T-cell (primary cell): ENCODE measurements at places on chromosomes 12 and 14.

DNA sequence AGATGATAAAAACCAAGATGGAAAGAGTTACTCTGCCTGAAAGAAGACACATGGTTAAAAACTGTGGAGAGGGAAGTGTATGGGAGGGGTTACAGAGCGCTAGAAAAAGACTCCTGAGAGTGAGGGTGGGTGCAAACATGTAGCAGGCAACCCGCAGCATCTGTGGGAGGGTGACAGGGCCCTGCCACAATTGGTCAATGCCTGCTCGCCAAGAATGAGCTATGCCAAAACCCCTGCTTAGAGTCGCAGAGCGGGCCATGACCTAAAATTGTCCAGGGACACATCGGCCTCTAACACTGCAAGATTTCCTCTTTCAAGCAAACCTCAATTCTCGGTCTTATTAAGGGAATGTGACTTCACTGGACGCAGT, 700 bp downstream of the PRKAG1 start:
- no peak for DNase-seq

DNA sequence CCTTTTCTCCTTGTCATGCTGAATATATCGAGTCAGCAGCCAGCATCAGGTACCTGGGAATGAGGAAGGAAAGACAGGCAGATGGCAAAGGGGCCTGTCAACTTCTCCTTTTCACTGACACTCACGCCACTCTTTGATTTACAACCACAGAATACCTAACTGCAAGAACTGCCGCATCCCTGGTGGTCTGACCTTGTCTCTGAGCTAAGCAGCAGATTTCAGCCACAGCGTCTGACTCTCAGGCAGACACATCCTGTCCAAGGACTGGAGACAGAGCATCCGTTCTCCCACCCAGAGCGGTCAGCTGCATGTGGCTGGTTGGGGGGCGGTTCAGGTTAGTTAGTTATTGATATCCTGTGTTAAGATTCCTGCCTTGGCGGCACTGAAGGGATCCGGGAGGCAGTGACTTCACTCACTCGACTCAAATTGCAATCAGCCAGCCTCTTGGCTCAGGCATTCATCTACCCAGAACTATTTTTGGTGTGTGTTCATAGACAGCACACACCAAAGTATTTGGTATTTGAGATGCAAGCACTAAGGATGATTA, 11.2 kb upstream of the MAP1LC3B2 start:
- DNase-seq: no peak

- no peak for DNase-seq
These were observed 19.8 kb downstream of the ALDH6A1 start for GRCh38 chr14:74064426-74064825.

- DNase-seq: no peak
These were observed 18.5 kb downstream of the DICER1 start for GRCh38 chr14:95138876-95139275.

- no peak for DNase-seq
These were observed 1516.5 kb upstream of the FLRT2 start for GRCh38 chr14:84013424-84013823.

DNA sequence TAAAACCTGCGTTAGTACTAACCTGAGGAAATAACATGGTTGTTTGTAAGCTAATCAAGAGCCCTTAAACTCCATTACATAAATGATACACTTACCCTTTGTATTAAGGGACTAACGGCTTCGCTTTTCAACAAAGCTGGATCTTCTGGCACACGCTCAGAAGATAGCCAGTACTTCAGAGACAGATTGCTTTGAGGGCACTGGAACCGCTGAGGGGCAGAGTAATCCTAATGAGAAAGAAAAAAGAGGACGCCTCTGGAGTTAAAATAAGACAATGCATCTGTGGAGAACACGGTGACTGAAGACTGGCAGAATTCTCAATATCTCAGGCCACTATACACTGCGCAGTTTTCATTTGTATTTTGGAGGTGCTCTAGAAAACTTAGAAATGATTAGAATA, 1.5 kb upstream of the KTN1 start:
- DNase-seq: no peak

DNA sequence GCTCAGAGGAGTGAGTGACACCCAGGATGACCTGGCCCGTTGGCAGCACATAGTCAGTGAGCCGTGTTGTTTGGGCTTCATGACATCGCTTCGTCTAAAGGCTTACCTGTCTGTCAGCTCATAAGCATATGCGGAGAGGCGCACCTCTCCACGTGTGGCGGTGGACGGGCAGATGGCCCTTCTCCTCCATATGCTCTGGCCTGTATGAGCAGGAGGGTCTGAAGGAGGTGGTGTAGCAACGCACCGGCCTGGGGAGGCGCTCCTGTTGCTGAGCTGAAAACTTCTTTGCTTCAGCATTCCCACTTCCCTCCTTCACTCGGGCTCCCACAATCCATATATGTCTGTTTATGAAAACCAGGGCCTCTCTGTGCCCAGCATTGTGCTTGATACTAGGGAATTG, 186.1 kb downstream of the TSPAN9 start:
- no peak for DNase-seq

GRCh38 chr14:105165761-105166485, 2.7 kb downstream of the JAG2 start:
- no peak for DNase-seq

DNA sequence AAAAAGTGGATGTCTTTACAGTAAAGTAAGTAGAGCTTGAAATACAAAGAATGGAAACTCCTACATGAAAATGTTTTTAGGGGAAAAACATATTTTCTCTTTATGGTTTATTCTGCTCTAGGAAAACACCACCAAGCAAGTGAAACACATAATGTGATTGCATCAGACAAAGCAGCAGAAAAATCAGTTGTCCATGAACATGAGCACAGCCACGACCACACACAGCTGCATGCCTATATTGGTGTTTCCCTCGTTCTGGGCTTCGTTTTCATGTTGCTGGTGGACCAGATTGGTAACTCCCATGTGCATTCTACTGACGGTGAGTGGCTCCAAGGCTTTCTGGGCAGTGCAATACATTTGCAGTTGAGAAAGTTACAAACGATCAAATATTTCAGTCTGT, 42.6 kb upstream of the PLEKHD1 start:
- no peak for DNase-seq

- no peak for DNase-seq
These were observed 128.1 kb downstream of the PRKD1 start for GRCh38 chr14:29799464-29800095.

- DNase-seq: no peak
These were observed 214.4 kb upstream of the DIO2 start for GRCh38 chr14:80425686-80426085.

- peak; percentile 54 for DNase-seq
These were observed 4.4 kb downstream of the KRT86 start for GRCh38 chr12:52278575-52279421.

- peak; percentile 2 for DNase-seq
These were observed at the start of gene MSRB3 for GRCh38 chr12:65278576-65279368. Gene MSRB3 (plus strand): TSS chr12:65278683. CDS start chr12:65308580, 29,897 bp downstream.

DNA sequence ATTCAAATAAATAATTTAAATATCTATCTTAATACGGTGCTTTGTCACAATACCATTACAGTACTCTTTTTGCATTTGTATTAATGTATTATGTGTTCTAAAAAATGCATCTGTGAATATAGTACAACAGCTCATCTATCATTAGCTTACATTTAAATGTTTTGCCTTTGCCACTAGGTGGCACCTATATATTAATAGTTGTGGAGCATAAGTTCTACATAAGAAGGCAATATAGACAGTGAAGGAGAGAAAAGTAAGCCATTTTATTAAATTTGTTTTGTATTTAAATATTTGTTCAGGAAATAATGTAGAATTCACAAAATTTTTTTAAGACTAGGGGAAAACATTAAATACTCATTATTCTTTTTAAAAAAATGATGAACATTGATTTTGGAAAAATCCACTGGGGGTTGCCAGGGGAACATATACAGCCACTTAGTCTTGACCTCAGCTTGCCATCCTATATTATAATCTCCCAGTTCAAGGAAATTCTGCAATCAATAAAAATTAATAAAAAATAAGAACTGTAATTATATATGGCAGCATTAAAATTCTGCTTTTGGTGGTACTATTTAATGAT, 9.8 kb downstream of the CCER1 start:
- DNase-seq: no peak

- no peak for DNase-seq
These were observed 34.4 kb upstream of the DLK1 start for GRCh38 chr14:100692256-100692655.

DNA sequence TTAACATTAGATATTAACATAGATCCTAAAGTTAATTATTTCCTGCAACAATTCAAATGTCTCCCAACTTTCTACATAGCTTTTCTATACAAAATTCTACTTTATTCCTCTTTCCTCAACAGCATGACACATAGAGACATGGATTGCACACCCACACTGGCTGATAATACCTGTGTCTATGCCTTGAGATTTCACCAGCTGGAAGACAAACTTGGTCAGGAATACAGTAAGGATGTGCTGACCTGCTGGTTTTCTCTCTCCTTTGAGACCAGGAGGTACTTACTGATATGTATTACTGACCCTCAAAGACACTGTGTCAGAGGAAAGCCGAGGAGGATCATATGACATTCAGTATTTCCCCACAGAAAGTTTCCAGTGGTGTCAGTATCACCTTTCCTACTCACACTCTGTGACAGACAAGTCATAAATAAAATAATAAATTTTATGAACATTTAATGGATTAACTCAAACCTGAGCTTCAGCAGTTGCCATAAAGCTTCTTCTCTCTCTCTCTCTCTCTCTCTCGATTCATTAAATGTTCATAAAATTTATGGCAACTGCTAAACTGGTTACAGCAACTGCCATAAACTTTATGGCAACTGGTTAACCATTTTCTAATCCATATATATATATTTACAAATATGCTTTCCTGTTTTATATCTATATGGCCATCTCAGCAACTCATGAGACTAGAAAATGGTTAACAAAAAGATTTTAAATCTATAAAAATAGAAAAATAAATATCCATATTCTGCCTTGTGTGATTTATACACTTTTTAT, 22.7 kb downstream of the EIF2S3B start:
- no peak for DNase-seq

DNA sequence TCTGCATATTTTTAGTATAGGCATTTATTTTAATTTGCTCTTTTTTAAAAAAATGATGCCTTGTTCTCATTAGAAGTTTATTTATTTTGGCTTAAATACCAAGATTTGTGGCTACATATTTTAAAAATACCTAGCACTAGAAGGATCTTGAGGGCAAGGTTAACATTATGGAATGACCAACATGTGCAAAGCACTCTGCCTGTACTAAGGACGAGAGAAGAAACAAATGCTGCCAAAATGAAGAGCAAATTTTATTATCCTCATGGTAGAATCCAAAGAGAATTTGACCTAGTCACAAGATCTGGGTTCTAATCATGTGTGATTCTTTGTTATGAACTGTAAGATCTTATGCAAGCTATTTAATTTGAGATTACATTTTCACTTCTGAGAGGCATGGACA, 2.8 kb downstream of the CAND1 start:
- no peak for DNase-seq

- DNase-seq: no peak
These were observed 35.5 kb upstream of the ATF1 start for GRCh38 chr12:50728417-50728816.

- DNase-seq: no peak
These were observed 7.9 kb downstream of the INF2 start for GRCh38 chr14:104697317-104697703.

DNA sequence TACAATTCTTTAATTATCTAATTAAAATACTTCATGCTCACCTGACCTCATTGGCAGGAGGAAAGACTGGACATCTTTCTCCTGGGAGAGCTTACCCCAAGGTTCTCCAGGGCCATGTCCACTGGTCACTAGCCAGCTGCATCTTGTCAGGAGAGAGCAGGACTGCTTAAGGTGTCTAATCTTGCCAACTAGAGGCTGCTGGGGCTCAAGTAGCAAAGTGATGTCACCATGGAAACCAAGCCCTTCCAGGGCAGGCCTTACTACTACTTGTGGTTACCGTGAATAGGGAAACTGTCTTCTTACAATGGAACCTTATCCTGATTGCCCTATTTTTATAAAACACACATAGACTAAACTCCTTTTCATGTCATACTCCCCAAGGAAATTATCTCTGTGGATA, 376.4 kb downstream of the SNAPC1 start:
- no peak for DNase-seq

DNA sequence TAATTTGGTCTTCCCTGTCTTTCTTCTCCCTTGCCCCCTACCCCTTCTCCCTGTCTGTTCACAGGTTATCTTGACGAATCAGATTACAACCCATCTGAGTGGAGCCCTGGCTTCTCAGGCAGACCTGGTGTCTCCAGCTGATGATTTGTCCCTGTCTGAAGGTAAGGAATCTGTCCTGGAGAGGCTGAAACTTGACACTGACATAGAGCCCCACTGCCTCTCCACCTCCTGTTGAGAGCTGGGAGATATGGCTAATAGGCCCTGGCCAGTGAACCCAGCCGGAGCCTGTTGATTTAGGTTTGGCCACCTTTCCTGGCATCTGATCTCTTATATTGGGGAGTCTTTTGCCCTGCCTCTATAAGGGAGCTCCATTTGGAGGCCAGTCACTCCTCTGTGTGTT, 472.2 kb downstream of the RAD51B start:
- DNase-seq: no peak

GRCh38 chr12:7450667-7451066, 6.7 kb upstream of the CD163L1 start:
- no peak for DNase-seq

DNA sequence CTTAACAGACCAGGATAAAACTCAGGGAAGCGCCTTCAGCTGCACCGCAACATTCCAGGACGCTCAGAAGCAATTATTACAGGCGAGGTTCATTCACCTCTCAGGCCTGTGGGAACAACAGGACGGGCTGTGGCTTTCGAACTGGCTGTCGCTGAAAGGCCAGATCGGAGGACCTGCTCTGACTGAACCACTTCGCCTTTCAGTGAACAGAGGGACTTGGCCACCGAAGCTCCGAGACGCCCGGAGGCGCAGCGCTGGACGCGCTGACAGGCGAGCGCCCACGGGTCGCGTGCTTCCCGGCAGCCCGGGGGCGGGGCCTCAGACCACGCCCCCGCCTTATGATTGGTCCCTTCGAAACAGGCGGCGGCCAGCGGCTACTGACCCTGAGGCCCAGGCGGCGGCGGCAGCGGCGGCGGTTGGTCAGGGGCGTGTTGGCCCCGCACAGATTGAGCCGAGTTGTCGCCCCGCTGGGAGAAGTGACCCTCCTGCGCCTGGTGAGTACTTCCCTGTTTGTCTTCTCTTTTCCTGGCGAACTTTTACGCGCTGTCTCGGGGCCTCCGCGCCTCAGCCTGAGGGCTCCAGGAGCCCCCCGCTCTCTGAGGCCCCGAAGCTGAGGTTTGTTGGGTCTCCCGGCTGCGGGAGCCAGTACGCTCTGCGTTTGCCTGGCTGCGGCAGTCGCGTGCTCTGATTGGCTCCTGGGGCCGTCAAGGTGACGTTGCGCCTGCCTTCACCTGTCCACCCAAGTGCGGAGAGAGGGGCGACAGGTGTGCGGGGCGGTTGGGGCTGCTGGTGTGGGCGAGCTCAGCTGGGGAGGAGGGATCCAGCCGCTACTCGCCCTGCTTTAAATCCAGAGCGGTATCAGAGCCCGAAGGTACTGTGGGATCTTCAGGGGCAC, at the start of gene GAS2L3:
TSS of gene GAS2L3 (plus strand) at position 393 of the 895 bp plus-strand sequence. CDS start 21,221 bp downstream, outside the sequence.
- peak; percentile 14 for DNase-seq

DNA sequence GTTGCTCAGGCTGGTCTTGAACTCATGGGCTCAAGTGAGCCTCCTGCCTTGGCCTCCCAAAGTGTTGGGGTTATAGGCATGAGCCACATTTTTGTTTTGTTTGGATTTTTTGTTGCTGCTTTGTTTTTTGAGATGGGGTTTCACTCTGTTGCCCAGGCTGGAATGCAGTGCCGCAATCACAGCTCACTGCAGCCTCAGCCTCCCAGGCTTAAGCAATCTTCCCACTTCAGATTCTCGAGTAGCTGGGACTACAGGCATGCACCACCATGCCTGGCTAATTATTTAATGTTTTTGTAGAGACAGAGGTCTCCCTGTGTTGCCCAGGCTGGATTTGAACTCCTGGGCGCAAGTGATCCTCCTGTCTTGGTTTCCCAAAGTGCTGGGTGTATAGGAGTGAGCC, 5.7 kb upstream of the PLEK2 start:
- DNase-seq: no peak
